Stimulated activated CD8-positive, alpha-beta memory T cell treated with anti-CD3 and anti-CD28 coated beads, Interleukin-7, amount 100 ng/mL, for 24 hours (primary cell): ENCODE measurements at places on chromosomes 7 and 10.

- no peak for DNase-seq
These were observed 339.0 kb downstream of the RNLS start for GRCh38 chr10:88243836-88244730.

DNA sequence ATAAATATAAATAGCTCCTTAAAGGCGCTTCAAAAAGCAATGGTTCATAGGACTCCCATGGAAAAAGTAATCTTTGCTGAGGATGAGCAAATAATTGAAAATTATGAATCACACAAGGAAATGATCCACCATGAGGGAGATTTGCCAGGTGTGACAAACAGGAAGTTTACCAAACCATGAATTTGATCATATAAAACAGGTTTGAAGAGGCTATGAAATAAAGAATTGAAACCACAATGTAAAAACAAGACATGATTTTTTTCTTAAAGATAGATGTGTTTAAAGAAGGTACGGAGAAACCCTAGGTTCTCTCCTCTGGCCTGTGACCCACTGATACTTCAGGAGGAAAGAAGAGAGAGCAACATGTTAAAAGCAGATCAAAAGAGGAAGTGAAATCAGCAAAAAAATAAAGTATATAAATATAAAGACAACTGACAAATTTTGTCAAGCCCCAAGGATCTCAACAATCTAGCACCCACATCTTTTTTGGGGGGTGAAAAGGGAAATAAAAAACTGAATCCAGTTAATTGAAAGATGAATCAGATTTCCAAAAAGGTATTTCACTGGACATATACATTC lies 111.3 kb upstream of the ASAH2 start:
- no peak for DNase-seq

GRCh38 chr7:115475761-115476385 lies 554.0 kb downstream of the MDFIC start:
- no peak for DNase-seq

GRCh38 chr7:111150709-111151108 lies 59.8 kb downstream of the LRRN3 start:
- no peak for DNase-seq

DNA sequence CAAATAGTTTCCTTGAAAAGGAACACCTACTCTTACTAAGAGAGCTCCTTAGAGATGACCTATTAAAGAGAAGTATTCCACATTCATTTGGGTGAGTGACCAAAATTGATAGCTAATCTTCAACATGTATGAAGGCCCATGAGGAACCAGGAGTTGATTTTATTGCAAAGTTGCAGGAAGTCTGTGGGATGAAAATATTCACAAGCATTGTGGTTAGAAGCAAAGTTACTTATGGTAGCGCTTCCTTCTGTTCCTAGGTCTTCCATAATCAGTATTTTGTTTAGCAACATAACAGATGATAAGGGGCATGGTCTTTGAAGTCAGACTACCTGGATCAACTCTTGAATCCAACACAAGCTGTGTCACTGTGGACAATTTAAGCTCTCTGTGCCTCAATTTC lies 164.5 kb downstream of the DGKB start:
- DNase-seq = no peak

- DNase-seq = no peak
These were observed 119.9 kb downstream of the SLC16A9 start for GRCh38 chr10:59589796-59590195.

DNA sequence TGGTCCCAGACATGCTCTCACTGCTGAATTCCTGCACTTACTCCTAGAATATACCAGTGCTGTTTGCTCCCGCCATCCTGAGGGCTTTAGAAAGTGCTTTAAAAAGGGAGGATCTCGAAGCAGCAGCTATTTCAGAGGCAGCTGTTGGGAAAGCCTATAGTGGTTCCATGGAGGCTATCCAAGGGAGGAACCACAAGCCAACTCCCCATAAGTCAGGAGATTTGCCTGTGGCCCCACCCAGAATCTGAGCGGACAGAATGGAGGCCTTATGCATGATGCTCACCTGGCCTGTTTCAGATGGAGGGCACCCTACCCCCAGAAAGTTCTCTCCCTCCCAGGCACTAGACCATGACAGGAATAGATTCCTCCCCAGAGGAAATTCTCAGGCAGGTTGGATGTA lies 2.3 kb upstream of the KCNIP2 start:
- no peak for DNase-seq

- DNase-seq = no peak
These were observed 57.8 kb downstream of the PRKCQ start for GRCh38 chr10:6522230-6522629.

DNA sequence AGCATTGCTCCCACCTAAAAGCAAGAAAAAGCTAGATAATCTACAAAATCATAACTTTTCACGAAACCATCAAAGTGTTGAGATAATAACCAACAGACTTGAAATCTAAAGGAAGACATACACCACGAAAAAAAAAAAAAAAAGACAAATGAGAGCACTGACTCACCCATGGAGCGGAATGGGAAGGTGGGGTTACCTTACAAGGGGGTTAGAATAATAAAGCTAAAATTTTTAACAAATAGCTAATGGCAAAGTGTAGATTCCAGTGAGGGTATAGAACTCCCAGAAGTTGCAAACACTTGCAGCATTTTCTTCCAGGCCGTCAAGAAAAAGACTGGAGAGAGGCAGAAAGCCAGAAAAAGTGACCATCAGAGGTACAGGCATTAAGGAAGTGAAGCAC lies 27.2 kb downstream of the IPMK start:
- DNase-seq = no peak

DNA sequence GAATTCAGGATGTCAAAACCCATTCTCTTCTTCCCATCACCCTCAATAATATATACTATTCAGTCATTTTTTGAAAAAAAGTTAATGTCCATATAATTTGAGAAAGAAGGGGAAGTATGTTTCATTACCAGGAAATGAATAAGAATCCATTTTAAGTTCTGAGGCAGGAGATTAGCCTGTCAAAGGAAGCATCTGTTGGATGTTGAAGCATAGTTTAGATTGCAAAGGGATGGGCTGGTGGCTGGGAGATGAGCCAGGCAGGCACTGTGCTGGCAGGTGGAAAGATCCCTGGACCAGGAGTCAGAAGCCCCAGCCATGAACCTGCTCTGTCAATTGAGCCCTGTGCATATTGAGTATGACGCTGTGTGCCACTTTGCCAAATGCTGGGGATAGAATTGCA lies 48.4 kb upstream of the CRTAC1 start:
- DNase-seq = no peak

- no peak for DNase-seq
These were observed 46.2 kb downstream of the WDR37 start for GRCh38 chr10:1102416-1102815.

- DNase-seq = no peak
These were observed 24.8 kb upstream of the ADARB2 start for GRCh38 chr10:1762076-1762475.

DNA sequence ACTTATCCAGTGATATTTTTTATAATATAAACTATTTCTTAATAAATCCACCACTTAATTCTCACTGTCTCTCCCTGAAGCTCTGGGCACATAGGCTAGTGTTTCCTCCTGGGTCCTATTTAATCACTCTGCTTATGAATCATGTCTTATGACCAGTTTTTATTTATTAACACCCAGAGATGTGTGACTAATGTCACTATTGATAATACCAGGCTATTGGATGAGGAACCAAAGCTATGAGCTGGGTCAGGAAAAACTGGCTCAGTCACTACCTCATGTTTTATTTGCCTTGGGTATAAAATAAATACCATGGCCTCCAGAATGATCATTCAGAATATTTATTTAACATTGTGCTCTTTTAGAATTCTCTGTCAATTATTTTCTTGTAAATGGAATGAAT lies 5.2 kb downstream of the SEMA3E start:
- DNase-seq = no peak

DNA sequence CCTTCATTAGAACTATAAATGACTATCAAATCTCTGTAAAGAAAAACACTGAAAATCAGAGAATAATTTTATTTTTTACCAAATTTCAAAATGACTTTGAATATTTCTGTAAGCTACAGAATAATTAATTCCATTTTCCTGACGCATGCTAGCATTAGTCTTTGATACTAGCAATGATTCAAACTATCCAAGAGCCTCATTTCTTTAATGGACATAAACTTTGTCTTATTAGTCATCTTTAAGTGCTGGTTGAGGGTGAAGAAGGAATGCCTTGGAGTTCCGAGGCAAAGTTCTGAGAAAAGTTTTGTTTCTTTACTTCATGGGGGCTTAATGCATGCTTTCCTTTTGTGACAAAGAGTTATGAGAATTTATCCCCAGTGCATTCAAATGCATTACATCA lies 137.3 kb downstream of the AGMO start:
- no peak for DNase-seq

- DNase-seq = no peak
These were observed 736.2 kb downstream of the PARD3 start for GRCh38 chr10:34078745-34079470.

DNA sequence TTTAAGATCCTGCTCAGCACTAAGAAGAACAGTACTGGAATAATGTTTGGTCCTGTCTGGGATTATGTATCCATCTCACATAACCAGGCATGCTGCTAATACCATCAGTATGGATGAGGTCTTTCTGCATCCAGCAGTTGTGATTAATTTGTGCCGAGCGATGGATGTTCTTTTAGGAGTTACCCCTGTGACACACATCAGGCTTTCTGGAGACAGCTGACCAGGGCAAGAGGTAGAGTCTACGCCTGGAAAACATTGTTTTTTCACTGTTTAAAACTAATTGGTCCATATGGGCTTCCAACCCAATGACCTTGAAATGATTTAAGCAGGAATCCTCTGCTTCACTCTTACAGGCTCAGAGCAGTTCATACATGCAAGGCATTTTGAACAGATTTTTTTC lies 603.0 kb downstream of the PCDH15 start:
- DNase-seq = no peak

DNA sequence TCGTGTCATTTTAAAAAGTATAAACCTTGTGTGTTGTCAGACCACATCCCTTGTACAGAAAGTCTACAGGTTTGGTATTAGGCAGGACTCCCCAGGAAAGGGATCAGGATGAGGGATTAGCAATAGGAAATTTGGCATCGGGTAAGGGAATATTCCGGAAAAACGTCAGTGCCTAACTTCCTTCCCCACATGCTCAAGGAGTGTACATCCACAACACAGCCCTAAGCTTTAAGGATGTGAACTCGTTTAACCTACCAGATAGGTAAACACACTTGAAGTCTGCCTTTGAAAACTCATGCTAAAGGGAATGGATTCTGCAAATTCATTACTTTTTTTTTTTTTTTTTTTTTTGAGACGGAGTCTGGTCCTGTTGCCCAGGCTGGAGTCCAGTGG lies 194.9 kb downstream of the SKIDA1 start:
- DNase-seq = no peak

GRCh38 chr7:148049068-148049467 lies 541.5 kb upstream of the C7orf33 start:
- no peak for DNase-seq

GRCh38 chr7:67655168-67655567 lies 658.5 kb downstream of the TYW1 start:
- no peak for DNase-seq

DNA sequence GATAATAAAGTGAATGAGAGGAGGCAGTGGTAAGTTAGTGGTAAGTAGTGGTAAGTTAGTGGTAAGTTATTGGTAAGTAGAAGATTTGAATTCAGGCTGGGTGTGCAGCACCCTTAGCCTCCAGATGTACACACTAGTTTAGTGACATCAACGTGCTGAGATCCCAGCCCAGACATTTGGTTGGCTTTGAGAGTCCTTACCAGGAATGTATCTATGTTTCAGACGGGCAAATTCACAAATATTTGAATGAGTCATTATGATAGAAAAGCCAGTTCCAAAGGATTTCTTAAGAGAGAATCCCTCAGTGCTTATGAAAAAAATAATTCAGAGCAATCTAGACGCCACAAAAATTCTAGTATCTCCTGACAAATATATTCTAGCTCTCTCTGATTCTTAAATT lies 70.0 kb downstream of the ARL4A start:
- DNase-seq = no peak

DNA sequence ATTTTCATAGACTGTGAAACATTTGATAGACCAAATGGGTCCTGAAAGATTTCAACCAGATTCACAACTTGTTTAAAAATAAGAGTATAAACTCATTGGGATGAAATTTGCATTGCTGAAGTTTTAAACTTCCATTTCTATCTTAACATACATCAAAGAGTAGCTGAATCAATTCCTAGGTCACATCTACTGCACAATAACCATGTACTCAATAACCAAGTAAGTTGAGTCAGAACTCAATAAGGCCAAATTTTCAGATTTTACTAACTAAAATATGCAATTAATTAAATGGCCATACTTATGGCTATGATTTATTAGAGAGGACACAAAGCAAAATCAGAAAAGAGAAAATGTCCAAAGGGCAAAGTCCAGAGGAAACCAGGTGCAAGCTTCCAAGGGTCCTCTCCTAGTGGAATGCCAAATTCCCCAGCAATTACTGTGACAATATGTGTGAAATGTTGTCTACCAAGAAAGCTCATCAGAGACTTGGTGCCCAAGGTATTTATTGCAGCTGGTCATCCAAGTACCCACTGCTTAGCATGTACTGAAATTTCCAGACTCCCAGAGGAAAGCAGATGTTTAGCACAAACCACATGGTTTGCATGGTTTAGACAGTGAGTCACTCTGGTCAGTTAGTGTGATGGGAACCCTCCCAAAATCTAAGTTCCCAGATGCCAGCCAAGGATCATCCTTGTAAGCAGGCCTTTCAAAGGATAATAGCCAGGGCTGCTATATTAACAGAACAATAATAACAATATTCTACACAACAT lies 238.9 kb downstream of the IPMK start:
- DNase-seq = no peak

GRCh38 chr10:8502573-8502972 lies 448.1 kb downstream of the GATA3 start:
- no peak for DNase-seq

- no peak for DNase-seq
These were observed 63.7 kb downstream of the PRKCQ start for GRCh38 chr10:6516281-6516928.

DNA sequence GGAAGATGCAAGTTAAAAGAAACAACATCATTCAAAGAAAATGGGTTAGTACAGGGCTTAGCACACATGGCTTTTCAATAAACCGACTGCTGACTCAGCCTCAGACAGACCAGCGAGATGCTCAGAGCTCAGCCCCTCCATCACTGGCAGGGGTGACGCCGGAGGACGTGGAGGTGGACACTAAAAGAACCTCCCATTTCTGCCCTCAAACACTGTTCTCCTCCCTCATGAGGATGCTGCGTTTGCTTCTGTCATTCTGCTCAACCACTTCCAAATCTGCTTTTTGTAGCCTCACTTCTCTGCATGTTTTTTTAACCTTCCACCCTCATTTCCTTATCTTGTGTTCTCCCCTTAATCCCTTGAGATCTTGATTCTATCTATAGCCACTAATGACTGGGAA lies 15.3 kb downstream of the DENND11 start:
- no peak for DNase-seq

GRCh38 chr7:3191548-3191947 lies 109.5 kb upstream of the SDK1 start:
- DNase-seq = no peak
